ENCODE measurements at places on chromosomes 6 and 20. TPM values are rescaled to one million over a fixed set of nuclear protein-coding genes. Genes with fewer than 3 reads are reported as not detected.

DNA sequence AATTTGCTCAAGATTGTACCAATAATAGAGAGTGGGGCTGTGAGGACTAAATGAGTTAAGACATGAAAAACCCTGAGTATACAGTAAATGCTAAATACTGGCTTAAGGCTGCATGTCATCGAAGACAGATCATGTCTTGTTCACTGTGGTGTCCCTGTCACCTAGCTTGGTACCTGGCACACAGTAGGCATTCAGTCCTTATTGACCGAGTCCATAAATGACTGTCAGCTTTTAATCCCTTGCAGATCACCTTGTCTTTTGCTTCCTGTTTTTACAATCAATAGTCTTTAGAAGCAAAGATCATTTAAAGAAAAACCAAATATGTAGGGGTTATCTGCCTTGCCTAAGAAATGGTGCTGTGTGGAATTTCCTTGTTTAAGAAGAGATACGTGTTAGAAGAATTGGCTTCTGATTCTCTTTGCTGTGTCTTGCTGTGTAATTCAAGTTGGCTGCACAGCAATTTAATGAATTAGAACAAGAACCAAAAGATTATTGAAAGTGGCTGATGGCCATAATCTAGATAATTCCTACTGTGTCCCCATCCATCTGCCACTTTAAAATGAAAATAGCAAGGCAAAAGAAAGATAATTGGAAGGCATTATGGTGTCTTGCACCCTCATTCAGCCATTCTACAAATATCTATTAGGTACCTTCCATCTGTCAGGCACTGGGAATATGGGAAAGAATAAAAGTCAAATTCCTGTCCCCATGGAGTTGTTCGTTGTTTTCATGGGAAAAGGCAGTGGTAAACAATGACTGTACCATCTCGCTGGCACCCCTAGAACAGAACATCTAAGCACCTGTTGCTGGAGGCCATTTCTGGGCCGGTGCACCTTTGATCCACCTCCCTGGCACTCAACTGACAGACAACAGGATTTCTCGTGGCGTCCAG lies 12.4 kb upstream of the MAPK13 start:
- peak overlapping the region; percentile 29 for H3K27ac ChIP-seq
- no peaks in the 10 kb centered on the region for H3K36me3 ChIP-seq
- H3K4me1 ChIP-seq, result peaks cover 14% of the 10 kb centered on the region

DNA sequence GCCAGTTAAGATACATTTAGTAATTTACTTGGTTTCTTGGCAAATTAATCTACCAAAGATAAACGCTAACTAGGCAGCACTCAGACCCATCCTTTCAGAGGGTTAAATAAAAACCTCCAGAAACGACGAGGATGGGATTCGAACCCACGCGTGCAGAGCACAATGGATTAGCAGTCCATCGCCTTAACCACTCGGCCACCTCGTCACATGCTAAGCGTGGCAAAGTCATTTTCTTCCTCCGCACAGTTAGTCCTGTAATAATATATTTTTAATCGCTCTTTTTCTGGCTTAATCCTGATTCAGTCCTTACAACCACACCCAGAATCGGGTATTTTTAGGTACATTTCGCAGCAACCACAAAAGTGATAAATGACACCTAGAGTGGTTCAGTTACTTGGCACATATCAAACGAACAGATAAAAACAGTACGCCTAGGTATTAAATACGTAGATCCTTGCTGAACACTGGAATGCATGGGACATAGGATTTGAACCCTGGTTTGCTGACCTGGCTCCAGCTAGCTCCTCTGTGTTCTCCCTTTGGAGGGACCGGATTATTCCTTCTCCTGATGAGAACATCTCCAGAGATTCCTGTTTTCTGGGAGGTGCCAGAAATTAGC lies 71.6 kb downstream of the GPX5 start:
- no peak for DNase-seq
- no peaks in the 10 kb centered on the region for H3K36me3 ChIP-seq
- no peak overlapping the region for H3K4me3 ChIP-seq
- no peaks in the 10 kb centered on the region for H3K4me1 ChIP-seq

GRCh38 chr6:106488494-106489370 lies 128.2 kb downstream of the CRYBG1 start:
- H3K4me1 ChIP-seq, result no peaks in the 10 kb centered on the region
- DNase-seq, result no peak
- no peak overlapping the region for H3K27ac ChIP-seq

GRCh38 chr20:37407019-37407566 lies 61.2 kb downstream of the SRC start:
- no peaks in the 10 kb centered on the region for H3K36me3 ChIP-seq
- H3K27me3 ChIP-seq, result no peaks in the 10 kb centered on the region
- DNase-seq, result no peak

DNA sequence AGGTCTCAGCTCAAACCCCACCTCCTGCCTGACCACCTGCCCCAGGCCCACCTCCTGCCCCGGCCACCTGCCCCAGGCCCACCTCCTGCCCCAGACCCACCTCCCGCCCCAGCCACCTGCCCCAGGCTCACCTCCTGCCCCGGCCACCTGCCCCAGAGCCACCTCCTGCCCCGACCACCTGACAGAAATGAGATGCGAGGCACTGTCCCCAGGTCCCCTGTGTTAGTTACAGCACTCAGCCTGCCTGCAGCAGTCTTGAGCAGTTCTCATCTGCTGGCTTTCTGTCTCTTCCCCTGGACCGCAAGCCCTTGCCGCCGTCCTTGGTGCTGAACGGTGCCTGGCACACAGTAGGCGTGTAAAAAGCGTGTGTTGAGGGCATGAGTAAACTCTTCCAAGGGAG lies 79.5 kb downstream of the CDH4 start:
- H3K4me3 ChIP-seq, result no peak overlapping the region
- no peaks in the 10 kb centered on the region for H3K4me1 ChIP-seq
- no peaks in the 10 kb centered on the region for H3K36me3 ChIP-seq
- no peak for DNase-seq
- no peak overlapping the region for H3K27ac ChIP-seq
- H3K27me3 ChIP-seq, result no peaks in the 10 kb centered on the region

NKX2-4 gene
- total RNA-seq, result not detected

PHACTR3 gene
- total RNA-seq, result 0.44 TPM

KCNG1 gene
- total RNA-seq, result 10.3 TPM

TNXB gene
- total RNA-seq, result 7.3 TPM

All from colonic mucosa (tissue), 4 donors.